Hematopoietic multipotent progenitor cell treated with erythropoietin and hydrocortisone succinate and interleukin-3 and kit ligand, for 15 days (in vitro differentiated cells): ENCODE measurements at places on chromosomes 12 and 14.
A peak's percentile ranks its signal among the peaks of the same experiment; 100 is the strongest.

DNA sequence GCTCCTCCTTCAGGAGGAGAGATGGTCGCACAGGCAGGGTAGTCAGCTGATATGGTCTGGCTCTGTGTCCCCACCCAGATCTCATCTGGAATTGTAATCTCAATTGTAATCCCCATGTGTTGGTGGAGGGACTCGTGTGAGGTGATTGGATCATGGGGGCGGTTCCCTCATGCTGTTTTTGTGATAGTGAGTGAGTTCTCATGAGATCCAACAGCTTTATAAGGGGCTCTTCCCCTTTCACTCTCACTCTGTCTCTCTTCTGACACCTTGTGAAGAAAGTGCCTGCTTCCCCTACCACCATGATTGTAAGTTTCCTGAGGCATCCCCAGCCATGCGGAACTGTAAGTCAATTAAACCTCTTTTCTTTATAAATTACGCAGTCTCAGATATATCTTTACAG lies 218.9 kb upstream of the TMTC1 start:
- no peak for DNase-seq

GRCh38 chr14:101394374-101394773 lies 166.9 kb upstream of the DIO3 start:
- no peak for DNase-seq

- DNase-seq = peak; percentile 84
Measured at GRCh38 chr12:1666215-1666614, 24.7 kb upstream of the ADIPOR2 start.

DNA sequence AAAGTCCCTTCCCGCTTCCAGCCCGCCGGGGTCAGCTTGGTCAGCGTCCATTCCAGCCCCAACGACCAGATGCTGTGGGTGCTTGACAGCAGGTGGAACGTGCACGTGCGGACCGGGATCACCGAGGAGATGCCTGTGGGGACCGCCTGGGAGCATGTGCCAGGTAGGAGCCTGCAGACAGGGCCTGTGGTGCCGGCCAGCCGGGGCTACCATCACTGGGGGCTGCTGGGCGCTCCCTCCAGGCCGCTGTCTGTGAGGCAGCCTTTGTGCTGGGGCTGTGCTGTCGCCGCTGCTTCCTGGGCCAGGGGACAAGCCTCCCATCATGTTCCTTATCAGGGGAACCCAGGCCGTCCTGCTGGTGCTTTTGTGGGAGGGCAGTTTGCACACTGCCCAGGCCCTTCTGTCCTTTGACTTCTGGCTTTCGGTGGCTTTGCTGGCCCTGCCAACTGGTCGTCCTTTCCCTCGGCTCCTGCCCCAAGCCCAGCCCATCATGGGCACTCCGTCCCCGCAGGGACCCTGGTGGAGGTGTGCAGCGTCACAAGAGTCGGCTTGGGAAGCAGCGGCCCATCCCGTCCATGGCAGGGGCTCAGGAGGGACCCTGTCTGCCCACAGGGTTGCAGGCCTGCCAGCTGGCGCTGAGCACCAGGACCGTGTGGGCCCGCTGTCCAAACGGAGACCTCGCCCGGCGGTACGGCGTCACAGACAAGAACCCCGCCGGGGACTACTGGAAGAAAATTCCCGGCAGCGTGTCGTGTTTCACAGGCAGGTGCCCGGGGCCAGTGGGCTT lies 12.4 kb downstream of the ANKRD9 start:
- peak; percentile 53 for DNase-seq

DNA sequence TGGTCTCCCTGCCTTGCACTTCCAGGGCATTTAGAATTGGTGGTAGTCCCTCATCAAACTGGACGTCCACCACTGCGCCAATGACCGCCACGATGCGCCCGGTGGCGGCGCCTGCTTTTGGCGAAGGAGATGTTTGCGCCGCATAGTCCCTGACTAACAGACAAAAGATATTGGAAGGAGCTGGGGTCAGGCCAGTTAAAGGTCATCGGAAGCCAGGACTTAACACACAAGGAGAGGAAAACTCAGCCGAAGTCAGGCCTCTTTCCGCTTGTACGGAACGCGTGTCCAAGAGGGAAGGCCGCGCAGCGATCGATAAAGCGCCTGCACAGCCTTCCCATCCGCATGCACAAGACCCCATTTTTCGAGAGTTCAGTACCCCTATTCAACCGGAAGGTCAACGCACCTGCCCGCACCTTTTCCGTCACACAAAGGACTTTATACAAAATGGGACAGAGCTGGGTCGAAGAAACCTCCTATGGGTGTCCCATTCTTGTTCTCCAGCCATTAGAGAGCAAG lies 525 bp downstream of the ATP5F1B start:
- no peak for DNase-seq

DNA sequence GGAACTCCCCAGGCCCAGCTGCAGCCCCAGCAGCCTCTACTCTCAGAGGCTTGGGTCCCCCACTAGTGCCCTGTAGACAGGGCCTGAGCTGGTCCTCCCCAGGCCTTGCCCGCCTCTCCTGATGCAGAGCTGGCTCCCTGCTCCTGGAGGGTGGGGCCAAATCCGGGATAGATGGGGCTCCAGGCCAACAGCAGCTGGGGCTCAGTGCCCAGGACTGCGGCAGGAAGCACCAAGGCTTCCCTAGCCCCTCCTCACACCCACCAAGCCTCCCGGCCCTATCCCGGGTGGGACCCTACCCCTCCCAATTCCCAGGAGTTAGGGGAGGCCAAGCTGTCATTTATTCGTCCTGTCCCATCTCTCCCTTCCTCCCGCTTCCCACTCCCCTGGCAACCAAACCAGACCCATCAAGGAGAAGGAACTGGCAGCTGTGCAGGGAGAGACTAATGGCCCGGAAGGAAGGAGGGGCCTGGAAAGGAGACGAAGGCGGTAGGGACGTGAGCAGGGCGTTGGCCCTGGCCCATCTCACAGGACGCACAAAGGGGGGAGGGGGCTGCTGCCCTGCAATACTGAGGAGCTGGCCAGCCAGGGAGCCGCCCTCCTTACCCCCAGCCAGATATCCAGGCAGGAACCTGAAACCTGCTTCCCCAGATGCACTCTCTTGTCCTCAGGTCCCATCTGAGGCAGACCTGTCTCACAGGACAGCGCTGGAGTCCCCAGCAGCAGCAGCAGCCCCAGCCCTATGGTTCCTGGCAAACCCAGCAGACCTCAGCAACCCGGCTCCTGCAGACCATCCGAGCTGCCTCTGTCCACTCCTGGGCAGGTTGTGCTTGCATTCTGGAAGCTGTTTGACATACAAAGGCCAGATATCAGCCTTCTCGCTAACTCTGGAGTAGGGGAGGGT lies 1.6 kb upstream of the PRPH start:
- no peak for DNase-seq

DNA sequence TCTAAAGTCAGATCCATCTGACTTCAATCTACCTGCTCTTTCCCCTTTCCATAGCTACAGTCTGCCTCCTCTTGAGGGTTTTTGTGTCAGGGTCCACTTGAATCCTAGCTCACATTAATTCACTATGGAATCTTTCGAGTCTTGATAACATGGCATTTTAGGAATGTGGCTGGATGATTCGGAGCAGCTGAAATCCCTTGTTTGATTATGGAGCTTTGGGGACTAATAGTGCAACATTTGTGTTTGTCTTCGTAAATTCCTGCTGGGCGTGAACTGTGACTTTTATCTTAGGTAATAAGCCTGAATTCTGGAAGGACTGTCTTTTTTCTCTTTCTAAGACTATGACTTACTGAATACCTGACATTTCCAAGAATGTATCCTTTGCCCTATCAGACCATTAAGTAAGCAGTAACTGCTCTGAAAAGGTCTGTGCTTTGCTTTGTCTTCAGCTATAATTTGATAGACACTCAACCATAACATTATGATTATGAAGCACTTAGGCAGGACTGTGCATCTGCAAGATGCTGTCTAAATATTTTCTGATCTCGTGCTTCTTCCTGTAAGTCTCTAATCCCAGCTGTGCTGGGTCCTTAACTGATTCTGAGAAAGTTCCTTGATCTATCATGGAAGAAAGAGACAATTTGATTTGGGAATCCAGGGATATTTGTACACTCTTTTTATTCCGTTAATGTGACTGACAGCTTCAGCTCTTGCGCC lies 19.0 kb upstream of the PELI2 start:
- DNase-seq = no peak

GRCh38 chr12:41988715-41989114 lies 156.0 kb downstream of the GXYLT1 start:
- DNase-seq = no peak

GRCh38 chr14:49940808-49941421 lies 48.0 kb downstream of the ARF6 start:
- DNase-seq = no peak

GRCh38 chr14:22939684-22940083 lies 10.5 kb upstream of the PRMT5 start:
- DNase-seq = no peak

DNA sequence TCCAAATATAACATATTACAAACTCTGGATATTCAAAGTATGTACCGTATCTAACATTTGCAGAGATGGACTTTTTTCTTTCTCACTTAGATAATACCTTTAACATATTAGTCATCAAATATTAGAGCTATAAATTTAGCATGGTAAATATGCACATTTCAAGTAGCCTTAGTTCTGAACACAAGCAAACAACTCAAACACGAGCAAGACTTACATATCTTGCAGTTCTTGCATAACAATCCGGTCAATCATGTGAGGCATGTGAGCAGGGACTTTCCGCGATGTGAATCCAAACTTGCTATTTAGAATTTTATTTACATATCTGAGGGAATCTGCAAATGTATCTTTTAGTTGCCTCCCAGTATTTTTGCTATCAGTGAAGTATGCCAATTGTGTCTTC lies 22.1 kb upstream of the SYCP3 start:
- DNase-seq = no peak

- no peak for DNase-seq
Measured at GRCh38 chr12:76183459-76184186, 99.1 kb upstream of the NAP1L1 start.

DNA sequence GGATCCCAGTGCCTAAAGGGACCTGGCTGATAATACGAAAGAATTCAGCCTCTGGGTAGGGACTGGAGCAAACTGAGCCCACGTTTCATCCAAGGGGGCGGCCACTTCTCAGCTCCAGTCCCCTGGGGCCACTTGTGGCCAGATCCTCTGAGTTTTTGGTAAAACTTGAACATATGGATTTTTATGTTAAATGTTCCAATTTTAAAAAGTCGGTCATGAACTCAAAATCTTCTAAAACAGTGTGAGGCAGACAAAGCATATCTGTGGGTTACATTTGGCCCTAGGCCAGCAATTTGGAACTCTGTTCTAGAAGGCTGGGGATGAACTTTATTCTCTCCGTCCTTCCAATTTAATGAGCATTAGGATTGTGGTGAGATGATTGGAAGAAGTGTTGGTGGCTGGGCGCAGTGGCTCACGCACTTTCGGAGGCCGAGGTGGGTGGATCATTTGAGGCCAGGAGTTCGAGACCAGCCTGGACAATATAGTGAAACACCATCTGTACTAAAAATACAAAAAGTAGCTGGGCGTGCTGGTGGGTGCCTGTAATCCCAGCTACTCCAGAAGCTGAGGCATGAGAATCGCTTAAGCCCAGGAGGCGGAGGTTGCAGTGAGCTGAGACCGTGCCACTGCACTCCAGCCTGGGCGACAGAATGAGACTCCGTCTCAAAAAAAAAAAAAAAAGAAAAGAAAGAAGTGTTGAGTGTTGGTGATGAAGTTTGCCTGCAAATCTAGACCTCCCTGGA lies 3.0 kb upstream of the PPP1CC start:
- no peak for DNase-seq

DNA sequence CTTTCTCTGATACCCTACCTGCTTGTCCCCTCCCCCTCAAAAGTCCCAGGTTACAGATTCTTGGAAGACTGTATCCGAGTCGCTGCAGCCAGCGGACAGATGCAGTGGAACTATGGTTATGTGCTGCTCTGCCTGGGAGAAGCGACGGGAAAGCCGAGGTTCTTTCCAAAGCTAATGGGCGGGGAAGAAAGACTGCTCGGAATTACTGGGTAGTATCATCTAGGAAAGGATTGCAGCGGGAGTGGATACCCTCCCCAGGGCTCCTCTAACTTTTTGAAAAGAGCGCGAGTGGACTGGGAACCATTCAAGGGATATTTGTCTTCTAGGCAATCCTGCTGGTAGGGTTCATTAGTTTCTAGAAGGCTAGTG lies 1.4 kb downstream of the PTHLH start:
- DNase-seq = no peak

GRCh38 chr12:115964626-115965025 lies 312.9 kb downstream of the MED13L start:
- no peak for DNase-seq
